Stimulated activated naive CD4-positive, alpha-beta T cell (primary cell): ENCODE measurements at places on chromosomes 11 and 22.

DNA sequence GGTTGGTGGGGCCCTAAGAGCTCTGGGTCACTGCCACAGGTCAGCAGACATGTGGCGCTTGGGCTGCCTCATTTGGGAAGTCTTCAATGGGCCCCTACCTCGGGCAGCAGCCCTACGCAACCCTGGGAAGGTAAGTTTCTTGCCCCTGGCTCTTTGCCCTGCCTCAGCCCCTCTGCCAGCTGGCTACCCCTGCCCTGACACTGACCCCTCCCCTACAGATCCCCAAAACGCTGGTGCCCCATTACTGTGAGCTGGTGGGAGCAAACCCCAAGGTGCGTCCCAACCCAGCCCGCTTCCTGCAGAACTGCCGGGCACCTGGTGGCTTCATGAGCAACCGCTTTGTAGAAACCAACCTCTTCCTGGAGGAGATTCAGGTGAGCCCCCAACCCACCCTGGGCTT, 1.9 kb downstream of the SCYL1 start:
- DNase-seq: no peak

GRCh38 chr11:7278314-7278917, 26.7 kb downstream of the SYT9 start:
- no peak for DNase-seq

GRCh38 chr22:48740086-48740730, 1087.5 kb downstream of the BRD1 start:
- DNase-seq: no peak

DNA sequence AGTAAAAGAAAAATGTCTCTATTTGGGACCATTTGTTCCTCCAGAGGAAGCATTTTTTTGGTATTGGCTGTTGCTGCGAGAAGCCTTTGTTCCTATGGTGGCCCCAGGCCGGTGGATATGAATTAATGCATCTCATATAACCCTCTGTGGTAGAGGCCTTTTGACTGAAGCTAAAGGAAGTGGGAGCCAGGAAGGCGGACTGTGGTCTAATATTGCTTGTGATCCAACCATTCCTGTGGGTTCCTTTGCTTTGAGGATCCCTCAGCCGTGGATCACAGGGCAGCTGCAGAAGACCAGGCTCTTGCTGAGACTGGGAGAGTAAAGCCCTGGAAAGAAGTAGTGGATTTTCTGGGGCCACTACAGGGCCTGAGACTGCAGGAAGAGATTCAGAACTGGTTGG, 68.3 kb upstream of the NAV2 start:
- no peak for DNase-seq

DNA sequence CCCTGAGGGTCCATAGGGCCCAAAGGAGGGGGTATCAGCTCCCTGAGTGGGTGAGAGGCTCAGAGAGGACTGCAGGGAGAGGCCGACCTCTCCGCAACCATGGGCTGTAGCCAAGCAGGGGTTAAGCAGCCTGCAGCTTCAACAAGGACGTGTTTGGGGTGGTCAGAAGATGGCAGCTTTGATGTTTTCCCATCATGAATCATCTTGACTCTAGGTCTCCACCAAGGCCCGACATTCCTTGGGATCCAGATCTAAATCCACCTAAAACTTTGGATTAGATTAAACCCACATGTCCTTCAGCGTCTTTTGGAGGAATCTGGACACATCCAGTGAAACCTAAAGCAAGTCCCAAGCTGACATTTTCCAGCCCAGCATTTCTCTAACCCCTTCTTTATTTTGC, 19.8 kb downstream of the FBLN1 start:
- DNase-seq: no peak

GRCh38 chr22:36339171-36340065, 48.3 kb downstream of the MYH9 start:
- no peak for DNase-seq

DNA sequence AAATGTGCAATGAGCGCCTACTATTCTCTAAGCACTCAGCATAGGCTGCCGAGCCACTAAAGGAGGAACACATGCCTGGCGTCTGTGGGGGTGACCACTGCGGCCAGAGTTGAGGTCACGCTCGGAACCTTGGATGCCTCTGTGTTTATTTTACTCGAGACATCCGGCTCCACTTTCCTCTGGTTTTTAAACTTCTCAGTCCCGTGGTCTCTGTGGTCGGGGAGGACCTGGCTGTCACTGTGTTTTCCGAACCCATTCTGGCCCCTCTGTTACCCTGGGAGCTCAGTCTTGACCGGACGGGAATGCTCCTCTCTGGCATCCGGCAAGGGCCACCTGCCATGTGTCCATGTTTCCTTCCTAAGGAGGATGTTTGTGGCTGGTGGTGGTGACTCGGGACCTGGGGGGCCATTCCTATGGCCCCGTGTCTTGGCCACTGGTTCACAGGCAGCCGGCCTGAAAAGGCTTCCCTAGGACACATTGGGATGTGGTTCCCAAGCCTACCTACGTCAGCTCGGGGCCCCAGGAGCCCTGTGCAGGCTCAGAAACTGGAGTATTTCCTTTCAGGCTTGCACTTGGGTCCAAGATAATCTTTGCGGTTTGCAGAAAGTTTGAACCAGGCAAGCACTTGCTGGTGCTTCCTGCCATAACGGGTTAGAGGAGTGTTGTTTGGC, 46.7 kb upstream of the PARVG start:
- no peak for DNase-seq

DNA sequence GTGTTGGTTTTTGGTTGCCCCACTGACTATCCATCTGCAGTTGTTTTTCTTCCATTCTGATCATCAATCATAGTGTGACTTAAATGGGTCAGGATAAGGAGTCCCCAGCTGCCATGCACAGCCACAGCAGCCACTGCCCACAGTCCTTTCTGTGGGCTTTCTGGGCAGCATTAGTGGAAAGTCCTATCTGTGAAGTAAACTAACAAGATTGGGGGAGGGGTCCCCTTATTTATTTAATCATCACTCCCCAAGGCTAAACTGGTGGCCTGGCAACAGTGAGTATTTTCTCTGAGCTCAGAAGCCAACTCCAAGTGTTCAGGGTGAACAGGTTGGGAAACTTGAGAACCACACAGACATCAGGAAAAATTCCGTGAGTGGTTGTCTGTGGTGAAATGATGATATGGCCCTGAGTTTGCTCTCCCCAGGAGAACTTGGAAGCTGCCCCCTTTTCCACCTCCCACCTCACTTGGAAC, 145.0 kb downstream of the CCDC34 start:
- no peak for DNase-seq

GRCh38 chr22:32465661-32466060, 1.4 kb upstream of the BPIFC start:
- DNase-seq: no peak

DNA sequence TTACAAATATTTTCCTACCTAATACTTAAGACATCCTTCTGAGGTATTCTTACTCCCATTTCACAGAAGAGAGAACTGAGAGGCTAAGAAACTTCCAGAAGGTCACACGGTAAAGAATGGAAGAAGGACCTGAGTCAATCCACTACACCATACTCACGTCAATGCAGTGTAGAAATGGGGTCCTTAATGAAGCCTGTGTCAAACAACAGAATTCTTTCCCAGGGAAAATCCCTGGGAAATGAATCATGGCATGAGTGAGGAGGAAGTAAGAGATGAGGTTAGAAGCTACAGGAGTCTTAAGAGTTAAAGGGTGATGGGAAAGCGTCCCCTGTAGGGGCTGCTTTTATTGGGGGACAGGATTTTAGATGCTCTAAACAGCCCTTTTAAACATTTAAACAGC, 147.9 kb downstream of the C11orf91 start:
- DNase-seq: no peak

DNA sequence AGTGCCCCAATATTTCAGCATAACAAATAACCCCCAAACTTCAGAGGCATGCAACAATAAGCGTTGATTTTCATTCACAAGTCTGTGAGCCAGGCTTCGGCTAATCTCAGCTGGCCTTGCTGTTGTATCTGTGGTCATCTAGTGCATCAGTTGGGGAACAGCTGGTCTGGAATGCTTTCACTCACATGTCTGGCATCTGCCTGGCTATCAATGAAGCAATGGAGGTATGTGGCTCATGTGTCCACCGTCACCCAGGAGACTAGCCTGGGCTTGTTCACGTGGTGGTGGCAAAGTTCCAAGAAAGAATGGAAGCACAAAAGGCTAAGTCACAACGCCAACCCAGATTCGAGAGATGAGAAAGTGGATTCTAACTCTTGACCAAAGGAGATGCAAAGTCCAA, 304.8 kb upstream of the ISX start:
- no peak for DNase-seq
